ENCODE measurements at places on chromosomes 11 and 22.

GRCh38 chr11:94560834-94561233 lies 6.3 kb upstream of the PIWIL4 start:
- DNase-seq: no peak

- no peak for DNase-seq
Measured at GRCh38 chr11:37451903-37452302, 853.9 kb upstream of the RAG2 start.

DNA sequence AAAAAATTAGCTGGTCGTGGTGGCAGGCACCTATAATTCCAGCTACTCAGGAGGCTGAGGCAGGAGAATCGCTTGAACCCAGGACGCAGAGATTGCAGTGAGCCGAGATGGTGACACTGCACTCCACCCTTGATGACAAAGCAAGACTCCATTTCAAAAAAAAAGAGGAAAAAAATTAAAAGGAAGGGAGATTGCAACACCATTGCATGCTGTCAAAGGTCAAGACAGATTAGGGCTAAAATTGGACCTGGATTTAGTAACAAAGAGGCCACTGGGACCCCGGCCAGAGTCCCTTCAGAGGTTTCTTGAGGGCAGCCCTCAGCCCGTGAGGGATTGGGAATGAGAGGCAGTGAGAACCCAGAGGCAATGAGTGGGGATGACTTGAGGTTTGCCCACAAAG lies 8.2 kb upstream of the MAFF start:
- no peak for DNase-seq

- DNase-seq: no peak
Measured at GRCh38 chr11:70205049-70205725, 2.1 kb downstream of the FADD start.

DNA sequence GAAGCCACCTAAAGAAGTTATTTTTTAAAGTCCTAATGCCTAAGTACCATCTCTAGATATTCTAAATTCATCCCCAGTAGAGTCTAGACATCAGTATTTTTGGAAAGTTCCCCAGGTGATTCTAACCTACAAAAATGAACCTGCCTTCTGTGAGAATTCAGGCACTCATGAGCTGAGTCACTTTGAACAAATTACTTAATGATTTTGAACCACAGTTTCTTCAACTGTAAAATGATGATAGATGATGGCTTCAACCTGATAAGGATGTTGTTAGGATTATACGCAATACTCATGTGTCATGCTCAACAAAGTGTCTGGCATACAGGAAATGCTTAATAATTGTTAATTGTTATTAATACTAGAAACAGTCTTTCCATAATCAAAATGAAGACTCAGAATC lies 82.8 kb upstream of the OR5AK2 start:
- no peak for DNase-seq

- no peak for DNase-seq
Measured at GRCh38 chr11:6438979-6439571, 1.7 kb downstream of the HPX start.

- DNase-seq: peak; percentile 50
Measured at GRCh38 chr22:19962246-19962908, 20.8 kb upstream of the TXNRD2 start.

DNA sequence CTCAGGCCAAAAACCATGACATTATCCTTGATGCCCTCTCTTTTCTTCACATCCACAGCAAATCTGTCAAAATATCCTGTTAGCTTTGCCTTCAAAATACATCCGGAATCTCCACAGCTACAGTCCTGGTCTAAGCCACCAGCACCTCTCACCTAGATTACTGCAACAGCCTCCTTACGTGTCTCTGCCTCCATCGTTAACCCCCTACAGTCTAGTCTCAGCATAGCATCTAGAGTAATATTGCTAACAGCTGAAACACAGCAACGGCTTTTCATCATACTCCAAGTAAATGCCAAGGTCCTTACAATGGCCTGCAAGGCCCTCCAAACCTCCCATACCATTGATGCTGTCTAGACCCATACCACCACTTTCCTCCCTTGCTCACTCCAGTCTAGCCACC lies 4.4 kb downstream of the TSG101 start:
- no peak for DNase-seq

DNA sequence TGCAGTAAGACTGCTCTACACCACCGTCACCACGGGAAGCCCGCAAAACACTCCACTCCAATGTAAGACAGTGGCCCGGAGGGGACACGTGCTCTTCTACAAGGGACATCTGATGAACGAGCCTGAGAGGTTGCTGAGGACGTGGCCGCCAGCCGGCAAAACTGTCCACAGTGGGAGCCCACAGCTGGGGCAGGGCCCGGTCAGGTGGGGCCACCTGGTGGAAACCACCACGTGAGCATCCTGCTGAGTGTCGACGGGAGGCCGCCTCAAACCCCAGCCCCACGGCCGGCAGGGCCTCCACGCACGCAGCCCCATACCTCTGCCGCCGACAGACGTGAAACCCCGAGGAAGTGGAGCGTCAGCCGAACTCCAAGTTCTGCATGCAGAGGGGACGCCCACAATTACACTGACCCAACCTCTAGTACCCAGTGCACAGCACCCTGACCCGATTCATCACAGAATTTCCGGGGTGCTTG lies 42.6 kb downstream of the BRD1 start:
- DNase-seq: no peak

DNA sequence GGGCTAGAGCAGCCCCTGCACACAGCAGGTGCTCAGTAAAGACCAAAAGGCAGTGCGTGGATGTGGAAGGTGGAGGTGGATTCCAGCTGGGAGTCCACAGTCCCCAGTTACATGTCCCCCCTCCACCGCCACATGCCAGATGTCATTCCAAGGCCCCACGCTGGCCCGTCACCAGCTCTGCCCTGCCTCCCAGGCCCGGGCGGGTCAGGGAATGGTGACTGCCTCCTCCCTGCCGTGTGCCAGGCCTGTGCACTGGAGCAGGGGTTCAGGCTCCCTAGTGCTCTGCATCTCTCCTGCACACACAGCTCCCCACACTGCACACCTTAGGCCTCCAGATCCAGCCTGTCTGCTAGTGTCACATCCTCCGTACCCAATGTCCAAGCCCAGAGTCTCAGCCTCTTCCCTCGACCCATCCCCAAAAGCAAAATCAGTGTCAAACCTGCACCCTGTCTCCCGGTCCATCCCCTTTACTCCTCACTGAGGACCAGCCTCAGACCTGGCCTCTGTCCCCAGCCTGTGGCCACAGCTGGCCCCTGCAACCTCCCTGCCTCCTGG lies 40.2 kb upstream of the PRODH start:
- DNase-seq: no peak

All from stimulated activated naive CD4-positive, alpha-beta T cell treated with Interleukin-2 at 50 U/mL for 16 hours (primary cell).